ENCODE measurements at places on chromosomes 16 and 17. TPM values are rescaled to one million over a fixed set of nuclear protein-coding genes. Genes with fewer than 3 reads are reported as not detected.

PRRT2 gene
- 11.2 TPM for total RNA-seq

KRTAP9-2 gene
- total RNA-seq: not detected

KRT9 gene
- total RNA-seq: not detected

TBC1D3 gene
- not detected for total RNA-seq

CDIPT gene
- 105 TPM for total RNA-seq

KRT15 gene
- not detected for total RNA-seq

PRAC1 gene
- not detected for total RNA-seq

C17orf67 gene
- 3.0 TPM for total RNA-seq

TBX2 gene
- 37.3 TPM for total RNA-seq

KCNJ2 gene
- 2.9 TPM for total RNA-seq

TMEM238L gene
- total RNA-seq: not detected

STAC2 gene
- total RNA-seq: not detected
